Colonic mucosa (tissue), 4 donors: ENCODE measurements at places on chromosomes 16 and 17.

GRCh38 chr16:79519448-79519847 lies 81.1 kb downstream of the MAF start:
- no peak for DNase-seq

GRCh38 chr17:72386619-72387237 lies 265.9 kb downstream of the SOX9 start:
- DNase-seq = no peak

GRCh38 chr16:69293401-69293800 lies 17.7 kb upstream of the VPS4A start:
- DNase-seq = no peak

DNA sequence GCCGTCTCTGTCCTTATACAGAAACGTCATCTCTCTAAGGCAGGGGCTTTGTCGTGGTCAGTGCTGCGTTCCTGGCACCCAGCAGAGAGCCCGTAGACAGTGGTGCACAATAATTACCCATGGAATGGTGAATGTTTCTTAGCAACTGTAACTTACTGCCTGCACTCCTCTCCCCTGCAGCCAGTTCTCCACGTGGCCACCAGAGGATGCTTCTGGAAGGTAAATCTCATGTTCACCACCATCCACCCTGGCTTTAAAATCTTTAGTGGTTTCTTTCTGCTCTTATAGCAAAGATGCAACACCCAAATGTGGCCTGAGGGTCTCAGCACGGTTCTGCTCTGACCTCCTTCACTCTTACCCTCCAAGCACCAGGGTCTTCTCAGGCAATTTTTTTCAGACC lies 150.8 kb downstream of the GRIN2A start:
- no peak for DNase-seq

GRCh38 chr17:76197911-76198310 lies 42.4 kb downstream of the RNF157 start:
- DNase-seq = no peak

DNA sequence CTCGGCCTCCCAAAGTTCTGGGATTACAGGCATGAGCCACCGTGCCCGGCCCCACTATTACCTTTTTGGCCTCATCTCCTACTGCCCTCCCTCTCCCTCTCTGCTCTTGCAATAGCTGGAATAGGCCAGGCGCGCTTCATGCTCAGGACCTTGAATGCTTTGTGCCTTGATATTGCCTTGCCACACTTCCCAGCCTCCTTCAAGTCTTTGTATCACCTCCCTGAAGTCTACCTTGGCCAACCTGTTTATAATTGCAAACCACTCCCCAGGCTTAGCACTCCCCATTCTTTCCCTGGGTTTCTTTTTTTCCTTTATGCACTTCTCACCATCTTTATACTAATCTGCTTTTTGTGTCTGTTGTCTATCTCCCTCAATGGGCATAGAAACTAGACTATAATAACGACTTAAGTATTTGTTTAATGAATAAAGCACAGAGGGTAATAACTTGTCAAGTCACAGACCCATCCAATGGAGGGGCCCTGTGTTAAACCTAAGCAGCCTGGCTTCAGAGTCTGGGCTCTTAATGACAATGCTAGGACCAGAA lies 6.6 kb downstream of the OGFOD1 start:
- DNase-seq = no peak

GRCh38 chr16:6698548-6698947 lies 634.1 kb upstream of the RBFOX1 start:
- DNase-seq = no peak

- no peak for DNase-seq
These were observed 138.5 kb upstream of the CACNG3 start for GRCh38 chr16:24117680-24118079.

GRCh38 chr17:2418572-2418971 lies 17.7 kb upstream of the MNT start:
- DNase-seq = no peak

- no peak for DNase-seq
These were observed 25.1 kb downstream of the SLC7A5 start for GRCh38 chr16:87844120-87844733.

- peak; percentile 94 for DNase-seq
These were observed 3.2 kb downstream of the MYL11 start for GRCh38 chr16:30377812-30378235.

GRCh38 chr17:61000911-61001310 lies 323.3 kb downstream of the BCAS3 start:
- DNase-seq = no peak

- no peak for DNase-seq
These were observed 414.5 kb downstream of the SOX9 start for GRCh38 chr17:72535346-72535745.

GRCh38 chr17:43573579-43574321 lies 27.6 kb upstream of the ETV4 start:
- no peak for DNase-seq

DNA sequence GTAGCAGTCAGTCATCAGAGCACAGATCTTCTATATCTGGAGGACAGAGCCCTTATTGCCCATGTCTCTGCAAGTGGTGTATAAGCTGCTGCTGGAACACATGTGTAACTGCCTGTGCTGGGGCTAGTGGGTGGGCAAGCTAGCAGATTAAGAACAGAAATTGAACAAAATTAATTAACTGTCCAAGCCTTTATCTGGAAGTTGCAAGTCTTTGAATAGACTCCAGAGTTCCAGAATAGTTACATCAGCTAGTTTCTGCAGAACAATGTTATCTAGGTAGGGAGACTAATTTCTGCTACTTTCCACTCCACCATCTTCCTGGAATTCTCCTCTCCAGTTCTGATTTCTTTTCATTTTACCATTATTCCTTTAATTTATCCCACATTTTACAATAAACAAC lies 287.3 kb downstream of the ZFHX3 start:
- DNase-seq = no peak

DNA sequence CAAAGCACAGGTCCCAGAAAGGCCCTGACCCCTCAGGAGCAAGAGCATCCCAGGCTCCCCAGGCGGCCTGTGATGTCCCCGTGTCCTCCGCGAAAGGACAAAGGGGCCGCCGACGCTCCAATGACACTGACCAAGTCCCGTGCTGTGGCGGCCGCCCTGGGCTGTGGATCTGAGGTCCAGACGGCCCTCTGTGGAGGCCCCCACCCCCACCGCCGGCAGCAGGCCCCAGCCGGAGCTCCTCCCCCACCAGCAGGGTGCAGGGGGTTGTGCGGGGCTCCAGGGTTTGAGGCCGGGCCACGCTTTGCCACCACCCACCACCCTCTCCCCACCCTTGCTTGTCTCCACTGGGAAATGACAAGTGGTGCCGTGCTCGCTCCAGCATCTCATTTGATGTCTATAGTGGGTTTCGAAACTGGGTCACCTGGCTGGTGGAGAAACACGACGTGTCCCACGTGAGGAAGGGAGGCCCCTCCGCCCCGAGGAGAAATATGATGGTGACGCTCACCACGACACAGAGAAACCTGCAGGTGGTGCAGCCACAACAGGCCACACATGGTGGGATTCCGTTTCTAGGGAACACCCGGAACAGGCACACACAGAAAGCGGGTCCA lies 31.2 kb upstream of the ZNF469 start:
- no peak for DNase-seq

GRCh38 chr17:71273441-71273840 lies 847.4 kb upstream of the SOX9 start:
- DNase-seq = no peak

DNA sequence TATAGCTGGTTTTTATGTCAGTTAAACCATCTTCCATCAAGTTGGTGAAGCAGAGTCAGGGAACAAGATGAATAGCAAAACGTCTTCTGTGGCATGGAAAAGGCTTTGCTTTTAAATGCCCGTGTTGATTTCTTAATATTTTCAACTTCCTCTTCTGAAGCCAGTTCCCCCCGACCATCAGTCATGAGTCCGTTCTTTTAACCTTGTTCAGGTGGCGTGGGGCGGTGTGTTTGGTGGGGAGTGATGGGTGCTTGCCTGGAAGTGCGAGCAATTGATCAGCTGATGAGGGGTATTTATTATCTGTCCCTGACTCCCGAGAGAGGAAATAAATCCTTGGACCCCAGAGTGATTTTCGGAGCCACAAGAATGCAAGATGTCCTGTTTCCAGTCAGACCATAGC lies 147.1 kb downstream of the WWOX start:
- no peak for DNase-seq

GRCh38 chr17:7478276-7479212 lies 887 bp downstream of the ZBTB4 start:
- peak; percentile 64 for DNase-seq

DNA sequence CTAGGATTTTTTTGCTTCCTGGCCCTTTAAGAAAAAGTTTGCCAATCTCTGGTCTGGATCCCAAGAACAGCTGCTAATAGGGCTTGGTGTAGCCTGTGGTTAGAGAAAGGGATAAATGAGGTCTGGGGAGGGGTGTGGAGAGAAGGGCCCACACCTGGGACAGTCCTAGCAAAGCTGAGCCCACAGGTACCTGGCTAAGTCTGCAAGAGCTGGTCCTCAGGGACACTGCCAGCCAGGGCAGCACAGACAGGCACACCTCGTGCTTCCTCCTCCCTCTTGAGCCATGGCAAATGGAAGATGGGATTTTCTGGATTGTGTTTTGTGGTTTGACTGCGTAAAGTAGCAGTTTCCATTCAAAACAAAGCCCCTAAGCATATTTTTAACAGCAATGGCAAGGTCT lies 217.5 kb downstream of the SOX9 start:
- no peak for DNase-seq

DNA sequence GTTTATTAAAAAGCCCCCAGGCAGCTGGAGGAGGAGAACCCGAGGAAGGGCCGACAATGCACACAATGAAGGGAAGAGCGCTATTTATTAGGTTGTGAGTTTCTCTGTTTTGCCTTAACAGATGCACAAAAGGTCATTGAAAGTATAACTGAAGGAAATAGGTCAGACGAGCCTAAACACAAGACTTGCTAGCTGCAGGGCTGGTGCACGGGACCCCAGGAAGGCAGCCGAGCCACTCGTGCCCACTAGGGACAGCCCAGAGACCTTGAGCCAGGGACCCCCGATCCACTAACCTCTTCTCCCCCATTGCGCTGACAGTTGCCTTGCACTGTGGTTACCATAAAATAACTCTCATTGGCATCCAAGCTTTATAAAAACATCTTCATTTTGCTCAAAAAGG lies 11.3 kb downstream of the LITAFD start:
- DNase-seq = no peak

GRCh38 chr16:63982110-63982509 lies 1139.8 kb downstream of the CDH11 start:
- no peak for DNase-seq

DNA sequence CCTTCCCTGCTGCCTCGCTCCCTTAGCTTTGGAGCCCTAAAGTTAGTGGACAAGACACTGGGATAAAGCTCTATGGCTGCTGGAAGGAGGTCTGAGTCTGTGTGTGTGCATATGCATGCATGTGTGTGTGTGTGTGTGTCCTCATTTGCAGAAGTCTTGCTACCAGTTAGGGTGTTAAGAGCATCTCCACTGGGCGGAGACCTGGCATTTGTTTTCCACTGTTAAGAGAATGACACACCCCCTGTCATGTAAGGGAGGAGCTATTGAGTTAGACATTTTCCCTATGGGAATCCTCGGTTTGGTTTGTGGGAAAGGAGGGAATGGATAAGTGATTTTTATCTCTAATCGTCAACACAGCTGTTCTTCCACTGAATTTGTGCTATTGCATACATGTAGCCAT lies 24.8 kb upstream of the ARHGAP23 start:
- no peak for DNase-seq

GRCh38 chr17:44304651-44305050 lies 3.8 kb upstream of the RUNDC3A start:
- DNase-seq = no peak

DNA sequence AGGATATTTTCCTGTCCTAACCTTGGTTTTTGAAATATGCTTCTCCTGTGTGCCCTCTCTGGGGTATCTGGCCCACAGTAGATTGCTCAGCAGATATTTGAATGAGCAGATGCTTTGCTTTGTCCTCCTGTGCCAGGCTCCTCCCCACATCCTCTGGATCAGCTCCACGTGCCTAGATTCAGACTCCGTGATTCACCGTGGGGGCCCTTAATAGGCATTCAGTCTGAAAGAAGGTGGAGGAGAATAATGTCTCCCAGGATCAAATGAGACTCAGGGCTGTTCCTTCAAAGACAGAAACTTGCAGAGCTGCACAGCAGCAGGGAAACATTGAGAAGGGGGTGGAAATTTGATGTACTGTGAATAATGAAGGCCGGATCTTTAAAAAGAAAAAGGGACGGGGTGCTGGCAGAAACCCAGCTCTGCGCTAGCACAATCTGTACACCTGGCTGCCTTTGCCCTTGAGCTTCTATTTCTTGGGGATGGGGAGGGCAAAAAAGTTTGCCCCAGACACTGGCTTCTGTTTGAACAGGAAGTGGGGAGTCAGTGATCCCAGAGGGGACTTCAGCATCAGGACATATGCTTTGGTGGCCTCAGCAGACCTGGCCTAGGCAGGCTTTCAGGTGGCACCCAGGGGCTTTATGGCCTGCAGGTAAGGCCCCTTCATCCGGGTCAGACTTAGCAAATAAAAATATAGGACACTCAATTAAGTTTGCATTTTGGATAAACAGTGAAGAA lies 15.9 kb upstream of the SLC12A3 start:
- no peak for DNase-seq

DNA sequence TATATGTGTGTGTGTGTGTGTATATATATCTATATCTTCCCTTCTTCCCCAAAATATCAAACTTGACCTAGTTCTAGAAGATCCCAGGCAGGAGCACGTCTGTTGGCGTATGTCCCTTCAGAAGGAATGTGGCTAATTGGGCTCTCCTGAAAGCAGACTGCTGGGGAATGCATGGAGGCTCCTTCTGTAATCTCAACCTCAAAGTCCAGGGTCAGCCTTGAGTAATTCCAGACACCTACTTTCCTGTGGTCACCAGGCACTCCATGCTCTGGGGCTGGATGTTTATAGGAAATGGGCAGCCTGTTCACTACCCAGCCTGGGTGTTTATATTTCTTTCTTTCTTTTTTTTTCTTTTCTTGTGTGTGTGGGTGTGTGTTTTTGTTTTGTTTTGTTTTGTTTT lies 13.4 kb downstream of the BCO1 start:
- DNase-seq = no peak

DNA sequence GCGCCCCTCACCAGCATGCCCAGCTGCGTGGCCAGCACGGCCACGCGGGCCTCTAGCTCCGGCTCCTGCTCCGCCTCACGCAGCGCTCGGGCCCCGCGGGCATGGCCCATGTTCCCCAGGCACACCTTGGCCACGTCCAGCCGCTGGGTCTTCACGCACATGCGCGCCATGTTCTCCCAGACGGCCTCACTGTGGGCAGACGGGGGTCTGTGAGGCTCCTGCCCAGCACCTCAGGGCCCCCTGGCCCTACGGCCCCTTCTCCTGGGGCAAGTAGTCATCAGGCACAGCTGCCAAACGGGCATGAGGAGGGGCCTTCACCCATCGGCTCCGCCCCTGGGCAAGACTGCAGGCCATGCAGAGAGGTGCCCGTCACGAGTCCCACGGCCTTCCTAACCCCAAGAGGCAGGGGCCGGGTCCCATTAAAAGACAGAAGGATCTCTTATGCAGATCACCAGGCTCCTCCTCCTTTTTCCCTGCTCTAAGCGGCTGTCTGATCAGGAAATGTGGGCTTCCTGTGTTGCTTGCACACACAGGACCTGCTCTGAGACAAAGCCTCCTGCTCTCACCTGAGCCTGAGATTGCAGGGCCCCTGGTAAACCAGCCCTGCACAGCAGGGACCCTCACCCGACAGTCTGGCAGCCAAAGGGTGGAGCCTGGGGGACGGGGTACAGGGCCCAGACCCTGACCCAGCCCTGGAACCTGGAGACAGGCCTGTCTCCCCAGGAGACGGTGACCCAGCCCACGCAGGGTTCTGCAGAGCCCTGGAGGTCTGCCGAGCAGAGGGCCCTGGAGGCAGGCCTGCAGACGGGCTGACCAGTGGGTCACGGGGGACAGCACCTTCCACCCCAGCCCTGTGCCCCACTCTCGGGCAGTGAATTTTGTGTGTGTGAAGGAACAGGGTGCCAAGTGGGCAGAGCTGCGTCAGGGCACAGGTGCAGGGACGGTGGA lies 6.6 kb upstream of the TMEM204 start:
- DNase-seq = no peak
